Stimulated activated CD8-positive, alpha-beta memory T cell treated with anti-CD3 and anti-CD28 coated beads, Interleukin-2, amount 100 ng/mL, for 1 hour (primary cell): ENCODE measurements at places on chromosomes 6 and 20.

GRCh38 chr6:151160929-151161757 lies 78.6 kb upstream of the AKAP12 start:
- DNase-seq, result no peak

DNA sequence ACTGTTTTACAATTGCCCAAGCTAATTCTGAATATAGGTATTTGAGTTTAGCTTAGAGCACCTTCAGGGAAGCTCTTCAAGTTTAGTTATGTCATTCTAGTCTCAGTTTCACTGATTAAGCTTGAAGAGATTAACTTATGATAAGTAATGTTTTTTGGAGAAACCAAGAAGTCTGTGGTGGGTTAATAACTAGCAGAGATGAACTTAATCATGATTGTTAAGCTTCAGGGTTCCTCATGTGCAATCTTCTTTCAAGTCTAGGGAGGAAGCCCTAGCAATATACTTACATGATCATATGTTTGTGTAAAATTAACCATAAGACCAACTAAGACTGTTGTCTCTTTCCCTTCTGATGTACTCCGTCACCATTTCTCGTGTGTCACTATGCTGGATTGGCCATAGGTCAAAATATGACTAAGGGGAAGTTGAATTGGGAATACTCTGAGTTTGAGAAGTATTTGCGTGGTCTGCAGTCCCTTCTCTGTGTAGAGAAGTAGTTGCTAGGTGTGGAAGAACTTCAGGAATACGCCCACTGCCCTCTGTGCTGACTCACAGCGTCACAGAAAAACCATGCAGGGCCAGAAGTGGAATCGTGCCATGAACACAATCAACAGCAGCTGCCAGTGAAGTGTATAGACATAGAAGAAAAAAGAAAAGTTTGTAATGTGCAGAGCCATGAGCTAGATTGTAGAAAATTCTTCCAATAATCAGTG lies 88.3 kb downstream of the SH3BGRL2 start:
- no peak for DNase-seq

- no peak for DNase-seq
Observed at GRCh38 chr6:129175066-129175465, 292.1 kb downstream of the LAMA2 start.

GRCh38 chr6:131727467-131727866 lies 16.6 kb upstream of the CTAGE9 start:
- DNase-seq, result no peak

DNA sequence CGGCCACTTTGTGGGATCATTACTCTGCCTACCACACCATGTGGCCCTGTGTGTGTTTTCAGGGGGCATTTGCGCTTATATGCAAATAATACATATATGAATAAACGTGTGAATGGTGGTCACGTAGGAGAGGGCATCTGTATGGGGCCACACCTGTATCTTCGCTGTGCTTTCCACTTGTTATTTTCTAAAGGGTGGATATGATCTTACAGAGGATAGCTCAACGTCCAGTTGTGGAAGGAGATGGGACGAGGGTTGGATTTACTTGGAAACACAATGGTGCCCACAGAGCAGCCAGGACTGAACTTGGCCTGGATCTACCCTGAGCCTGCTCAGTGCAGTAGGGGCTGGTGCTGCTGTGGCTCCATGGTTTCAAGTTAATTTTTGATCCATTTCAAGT lies 93.3 kb downstream of the YTHDF1 start:
- DNase-seq, result no peak

DNA sequence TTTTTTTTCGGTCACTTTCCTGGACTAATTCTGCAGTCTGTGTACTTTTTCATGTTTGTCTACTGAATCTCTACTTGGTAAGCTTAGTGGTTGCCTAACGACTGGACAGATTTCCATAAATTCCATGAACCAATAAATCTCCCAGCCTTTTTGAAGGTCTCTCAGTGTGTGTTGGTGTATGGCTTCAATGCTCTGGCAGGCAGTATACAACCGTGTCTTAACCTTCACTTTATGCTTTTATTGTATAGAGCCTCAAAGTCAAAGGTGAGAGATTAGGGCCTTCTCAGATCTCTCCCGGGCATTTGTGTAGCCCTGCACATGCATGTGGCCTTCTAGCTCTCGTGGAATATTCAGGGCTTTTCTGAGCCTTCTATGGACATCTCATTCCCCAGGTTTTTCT lies 14.3 kb upstream of the CMTR1 start:
- DNase-seq, result no peak
